ENCODE measurements at places on chromosomes 13 and 19.

- DNase-seq, result no peak
Observed at GRCh38 chr13:102870677-102871415, 25.0 kb downstream of the ERCC5 start.

- no peak for DNase-seq
Observed at GRCh38 chr13:70841240-70842061, 733.2 kb upstream of the KLHL1 start.

DNA sequence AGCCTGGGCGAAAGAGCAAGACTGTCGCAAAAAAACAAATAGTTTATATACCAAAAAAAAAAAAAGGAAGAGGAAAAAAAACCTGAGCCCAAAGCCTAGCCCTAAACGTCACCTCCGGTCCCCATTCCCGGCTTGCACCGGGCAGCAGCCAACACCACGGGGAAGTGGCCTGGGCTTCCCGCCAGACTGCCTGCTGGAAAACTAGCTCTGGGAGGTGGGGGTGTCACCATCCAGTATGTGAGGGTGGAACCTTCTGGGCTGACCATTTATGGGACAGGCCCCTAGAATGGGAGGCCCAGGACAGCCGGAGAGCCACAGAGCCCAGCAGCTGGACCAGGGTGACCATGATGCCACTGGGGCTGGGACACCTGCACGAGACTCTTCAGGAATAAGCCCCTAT, 37.3 kb downstream of the IL12RB1 start:
- DNase-seq, result peak; percentile 82

GRCh38 chr13:47484548-47484947, 516.5 kb downstream of the SUCLA2 start:
- DNase-seq, result no peak

DNA sequence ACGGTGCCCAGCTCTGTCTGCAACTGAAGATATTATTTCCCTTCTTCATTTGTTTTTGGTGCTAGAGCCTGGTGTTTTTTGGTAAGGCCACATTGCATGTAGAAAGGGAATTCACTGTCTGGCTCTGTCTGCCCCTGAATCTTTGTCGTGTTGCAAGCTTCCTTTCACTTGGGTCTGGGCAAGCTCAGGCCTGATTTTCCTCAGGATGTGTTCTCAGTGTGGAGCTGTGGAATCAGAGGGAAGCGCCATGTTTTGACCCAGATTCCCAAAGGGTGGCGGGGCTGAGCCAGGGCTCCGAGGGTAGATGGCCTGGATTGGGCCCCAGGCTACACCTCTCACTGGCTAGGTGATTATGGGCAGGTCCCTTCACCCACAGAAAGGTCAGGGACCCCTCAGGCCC, 8.6 kb downstream of the PRKCSH start:
- DNase-seq, result no peak

GRCh38 chr13:109288151-109288709, 498.2 kb downstream of the IRS2 start:
- no peak for DNase-seq

GRCh38 chr13:112784811-112785482, 95.1 kb downstream of the ATP11A start:
- DNase-seq, result no peak

DNA sequence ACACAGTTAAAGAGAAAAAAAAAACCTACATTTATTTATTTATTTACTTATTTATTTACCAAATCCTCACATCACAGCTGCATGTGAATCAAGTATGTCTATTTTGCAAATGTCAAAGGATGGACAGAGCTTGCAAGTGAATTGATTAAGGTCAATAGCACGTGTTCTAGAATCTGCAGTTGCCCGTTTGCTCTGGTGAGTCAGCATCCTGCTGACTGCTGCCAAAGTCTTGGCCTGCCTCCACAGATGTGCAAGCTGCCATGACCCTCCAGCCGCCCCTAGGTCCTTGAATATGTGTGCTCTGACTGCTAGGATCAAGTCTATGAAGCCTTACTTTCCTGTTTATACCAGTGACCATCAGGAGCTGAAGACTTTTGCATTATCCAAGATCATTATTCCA, 320.6 kb downstream of the GPC5 start:
- no peak for DNase-seq

- DNase-seq, result no peak
Observed at GRCh38 chr19:15264061-15264932, 32.0 kb upstream of the EPHX3 start.

DNA sequence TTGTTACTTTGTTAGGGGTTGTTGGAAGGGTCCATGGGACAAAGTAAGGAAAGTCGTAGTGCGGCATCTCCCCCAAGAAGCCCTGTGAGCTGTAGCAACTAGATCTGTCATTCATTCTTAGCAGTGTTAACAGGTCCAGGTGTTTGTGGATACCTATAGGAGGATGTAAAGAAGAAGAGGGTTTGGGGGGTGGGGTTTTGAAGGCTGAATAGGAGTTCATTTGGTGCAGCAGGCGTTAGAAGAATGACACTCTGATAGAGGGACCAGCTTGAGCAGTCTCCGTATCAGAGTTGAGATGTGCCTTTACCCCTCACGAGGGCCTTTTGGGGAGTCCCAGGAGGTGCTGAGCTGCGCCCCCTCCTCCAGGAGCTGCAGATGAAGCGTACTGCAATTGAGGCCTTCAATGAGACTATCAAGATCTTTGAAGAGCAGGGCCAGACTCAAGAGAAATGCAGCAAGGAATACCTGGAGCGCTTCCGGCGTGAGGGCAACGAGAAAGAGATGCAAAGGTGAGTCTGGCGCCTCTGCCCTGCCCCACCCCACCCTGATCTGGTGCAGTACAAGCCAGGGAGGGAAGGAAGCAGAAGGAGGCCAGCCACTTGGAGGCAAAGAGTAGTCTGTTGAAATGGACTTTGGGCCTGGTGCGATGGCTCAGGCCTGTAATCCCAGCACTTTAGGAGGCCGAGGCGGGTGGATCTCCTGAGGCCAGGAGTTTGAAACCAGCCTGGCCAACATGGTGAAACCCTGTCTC, 7.6 kb upstream of the IFI30 start:
- DNase-seq, result no peak

GRCh38 chr13:32845952-32846950, 170.0 kb upstream of the KL start:
- no peak for DNase-seq

DNA sequence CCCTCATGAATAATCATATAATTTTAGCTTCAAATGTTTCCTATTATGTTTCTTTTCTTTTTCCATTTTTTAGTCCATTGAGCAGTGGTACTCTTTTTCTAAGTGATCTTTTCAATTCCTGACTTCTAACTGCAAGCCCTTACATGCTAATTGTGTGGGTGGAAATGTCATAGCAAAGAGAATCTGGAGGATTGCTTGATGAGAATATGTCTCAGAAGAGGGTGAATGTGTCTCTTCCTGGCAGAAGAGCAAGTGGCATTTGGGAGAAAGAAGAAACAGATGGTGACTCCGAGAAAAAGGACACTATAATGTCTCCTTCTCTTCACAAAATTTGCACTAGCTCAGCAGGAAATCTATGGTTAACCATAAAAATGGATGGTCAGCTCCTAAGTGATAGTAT, 2320.0 kb downstream of the PCDH9 start:
- DNase-seq, result no peak

DNA sequence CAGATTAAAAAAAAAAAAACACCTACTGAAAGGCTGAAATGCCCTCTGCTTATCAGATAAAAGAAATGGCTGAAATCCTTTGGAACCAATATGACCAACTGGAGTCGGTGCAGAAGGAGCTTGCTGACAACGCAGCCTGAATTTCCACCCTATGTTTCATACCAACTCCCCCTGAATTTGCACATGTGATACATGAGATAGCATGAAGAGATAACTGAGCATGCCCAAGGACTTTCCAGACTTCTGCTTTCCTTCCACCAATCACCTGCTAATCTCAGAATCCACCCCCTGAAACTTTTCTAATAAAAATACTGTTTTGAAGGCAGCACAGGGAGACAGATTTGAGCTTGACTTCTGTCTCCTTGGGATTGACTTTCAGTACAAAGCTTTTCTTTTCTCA, 32.2 kb upstream of the WDFY2 start:
- DNase-seq, result no peak

DNA sequence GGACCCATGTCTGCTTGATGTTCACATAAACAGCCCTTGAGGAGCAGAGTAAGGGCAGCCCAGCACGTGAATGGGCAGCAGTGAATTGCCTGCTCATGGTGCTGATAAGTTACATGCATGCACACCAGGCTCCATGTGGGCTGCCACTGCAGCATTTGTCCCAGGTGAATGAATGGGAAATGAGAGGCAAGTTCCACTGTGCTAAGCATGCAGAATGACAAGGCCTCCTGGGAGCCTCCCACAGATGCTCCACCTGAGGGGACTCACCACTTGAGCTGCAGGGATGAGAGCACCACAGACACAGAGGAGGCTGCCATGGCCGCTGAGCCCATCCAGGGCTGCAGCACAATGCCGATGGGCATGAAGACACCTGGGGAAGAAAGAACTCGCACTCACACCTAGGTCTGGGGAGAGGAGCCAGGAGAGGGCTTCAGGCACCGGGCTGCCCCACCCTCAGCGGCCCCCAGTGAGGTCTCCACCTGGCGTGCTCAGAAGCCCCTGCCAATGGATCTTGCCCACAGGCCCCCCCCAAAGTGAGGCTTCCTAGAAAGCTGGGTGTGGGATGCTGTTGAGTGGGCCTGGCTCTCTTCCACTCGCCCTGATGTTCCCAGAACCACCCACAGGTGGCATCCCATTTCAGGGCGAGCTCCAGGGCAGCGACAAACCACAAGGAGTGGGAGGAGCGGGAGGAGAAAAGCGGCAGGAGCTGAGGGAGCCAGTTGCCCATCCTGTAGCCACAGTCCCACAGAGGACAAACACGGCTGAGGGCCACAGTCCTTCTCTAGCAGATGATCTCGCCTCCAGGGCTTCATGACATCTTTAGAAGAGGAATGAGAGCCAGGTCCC, 73.8 kb downstream of the CCDC70 start:
- no peak for DNase-seq

GRCh38 chr13:32737111-32737571, 150.9 kb downstream of the PDS5B start:
- DNase-seq, result no peak

DNA sequence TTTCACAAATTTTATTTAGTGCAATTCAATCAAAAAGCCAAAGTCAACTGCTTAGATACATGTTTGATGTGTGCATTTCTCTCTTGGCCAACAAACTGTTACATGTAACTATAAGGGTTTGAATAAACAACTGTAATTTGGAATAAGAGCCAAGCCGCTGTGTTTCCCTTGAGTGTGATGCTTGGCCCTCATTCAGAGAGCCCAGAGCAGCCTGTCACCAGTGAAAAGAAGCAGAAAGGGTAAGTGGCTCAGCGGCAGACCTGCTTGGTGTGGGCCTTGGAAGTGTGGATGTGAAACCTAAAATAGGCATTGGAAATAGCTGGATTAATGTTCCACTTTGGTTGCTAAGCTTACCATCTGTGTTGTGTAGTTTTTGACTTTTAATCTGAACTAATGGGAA, 924.6 kb downstream of the OLFM4 start:
- DNase-seq, result no peak

DNA sequence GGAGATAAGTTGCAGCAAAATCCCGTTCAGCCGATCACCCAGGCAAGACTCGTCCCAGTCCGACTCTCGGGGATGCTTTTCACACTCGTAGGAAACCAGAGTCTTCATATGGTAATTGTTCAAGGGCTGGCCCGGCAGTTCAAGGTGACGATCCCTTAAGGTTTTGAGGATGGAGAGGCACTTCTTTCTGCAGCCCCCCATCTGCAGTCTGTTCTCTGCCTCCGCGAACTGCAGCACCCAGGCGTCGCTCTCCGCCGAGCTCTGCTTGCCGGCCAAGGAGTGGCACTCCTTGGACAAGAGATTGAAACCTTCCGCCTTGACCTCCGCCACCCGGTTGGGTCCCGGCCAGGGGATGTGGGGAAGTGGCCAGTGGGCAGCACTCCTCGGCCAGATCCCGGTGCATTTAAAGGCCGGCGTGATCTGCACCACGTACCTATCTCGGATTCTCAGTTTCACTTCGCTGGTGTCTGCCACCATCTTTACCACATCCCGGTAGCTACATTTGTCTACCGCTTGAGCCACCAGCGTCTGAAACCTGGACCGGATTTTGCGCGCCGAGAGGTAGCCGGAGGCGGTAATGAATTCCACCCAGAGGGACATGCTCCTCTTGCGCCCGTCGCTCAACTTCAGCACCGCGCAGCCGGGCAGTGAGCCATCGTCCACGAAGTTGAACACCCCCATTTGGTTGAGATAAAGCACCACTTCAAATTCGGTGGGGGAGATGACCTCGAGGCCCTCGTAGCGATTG, 1.1 kb downstream of the MAB21L1 start:
- no peak for DNase-seq

DNA sequence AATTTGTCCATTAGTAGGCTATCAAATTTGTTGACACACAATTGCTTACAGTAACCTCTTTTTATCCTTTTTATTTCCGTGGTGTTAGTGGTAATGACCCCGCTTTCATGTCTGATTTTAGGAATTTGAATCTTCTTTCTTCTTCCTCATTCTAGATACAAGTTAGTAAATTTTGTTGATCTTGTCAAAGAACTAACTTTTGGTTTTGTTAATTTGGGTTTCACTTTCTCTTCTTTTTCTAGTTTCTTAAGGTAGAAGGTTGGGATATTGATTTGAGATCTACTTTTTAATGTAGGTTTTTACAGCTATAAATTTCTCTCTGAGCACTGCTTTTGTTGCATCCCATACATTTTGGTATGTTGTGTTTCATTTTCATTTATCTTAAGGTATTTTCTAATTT, 53.3 kb upstream of the SLC7A1 start:
- DNase-seq, result no peak

GRCh38 chr19:29302002-29302928, 89.3 kb upstream of the UQCRFS1 start:
- DNase-seq, result no peak

- DNase-seq, result no peak
Observed at GRCh38 chr19:33734913-33735312, 61.8 kb upstream of the KCTD15 start.

DNA sequence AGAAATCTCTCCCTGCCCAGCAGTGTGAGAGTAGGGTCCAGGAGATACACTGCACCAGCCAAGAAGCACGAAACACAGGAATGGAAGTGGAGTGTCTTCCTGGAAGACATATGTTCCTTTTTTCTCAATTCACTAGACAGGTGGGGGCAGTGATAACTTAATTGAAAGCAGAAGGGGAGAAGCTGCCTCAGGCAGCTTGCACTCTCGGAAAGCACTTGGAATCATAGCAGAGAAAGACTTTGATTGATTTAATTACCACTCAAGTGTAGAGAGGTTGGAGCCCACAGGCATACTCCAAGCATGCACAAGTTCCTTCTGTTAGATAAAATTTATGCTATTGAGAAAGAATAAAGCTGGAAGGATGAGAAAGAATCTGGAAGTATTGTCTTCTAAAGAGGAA, 249.4 kb downstream of the SLITRK6 start:
- no peak for DNase-seq

GRCh38 chr13:71703138-71703537, 163.9 kb downstream of the DACH1 start:
- no peak for DNase-seq

GRCh38 chr19:50285833-50286232, 43.3 kb downstream of the KCNC3 start:
- DNase-seq, result no peak

GRCh38 chr19:35162471-35163326, 8.2 kb downstream of the FXYD5 start:
- DNase-seq, result no peak

GRCh38 chr19:17418710-17419109, 1.1 kb upstream of the MVB12A start:
- no peak for DNase-seq

Data from thoracic aorta (tissue), 2 donors.